ENCODE measurements at places on chromosomes 11 and 22.

DNA sequence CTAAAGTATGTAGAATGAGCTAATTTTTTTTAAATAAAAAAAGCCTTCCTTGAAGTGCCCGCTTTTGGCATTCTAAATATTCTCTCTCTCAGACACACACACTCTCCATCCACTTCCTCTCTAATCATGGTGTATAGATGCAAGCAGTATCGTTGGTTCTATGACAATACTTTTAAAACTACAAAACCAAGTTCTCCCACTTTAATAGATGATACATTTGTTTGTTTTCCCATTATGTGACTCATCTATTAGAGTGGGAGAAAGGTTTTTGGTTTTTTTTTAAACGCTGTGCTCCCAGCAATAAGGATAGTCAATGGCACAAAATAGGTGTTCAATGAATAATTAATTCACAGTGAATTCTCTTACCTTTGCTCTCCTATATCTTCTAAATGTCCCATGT is 44.6 kb downstream of the FZD4 start:
- DNase-seq = no peak

- DNase-seq = no peak
These were observed 16.0 kb downstream of the PPIL2 start for GRCh38 chr22:21681566-21682370.

DNA sequence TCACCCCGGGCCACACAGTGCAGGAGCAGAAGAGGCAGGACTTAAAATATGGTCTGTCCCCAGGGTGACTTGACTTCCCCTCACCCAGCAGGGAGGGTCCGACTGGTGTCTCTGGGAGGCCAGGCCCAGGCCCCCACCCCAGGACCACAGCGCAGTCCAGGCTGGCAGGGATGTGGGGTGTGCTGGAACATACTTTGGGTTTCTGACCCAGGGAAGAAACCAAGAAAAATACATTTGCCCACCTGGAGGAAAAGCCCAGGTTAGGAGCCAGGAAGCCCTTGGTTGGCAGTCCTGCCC is 5.2 kb downstream of the C1QTNF6 start:
- no peak for DNase-seq

DNA sequence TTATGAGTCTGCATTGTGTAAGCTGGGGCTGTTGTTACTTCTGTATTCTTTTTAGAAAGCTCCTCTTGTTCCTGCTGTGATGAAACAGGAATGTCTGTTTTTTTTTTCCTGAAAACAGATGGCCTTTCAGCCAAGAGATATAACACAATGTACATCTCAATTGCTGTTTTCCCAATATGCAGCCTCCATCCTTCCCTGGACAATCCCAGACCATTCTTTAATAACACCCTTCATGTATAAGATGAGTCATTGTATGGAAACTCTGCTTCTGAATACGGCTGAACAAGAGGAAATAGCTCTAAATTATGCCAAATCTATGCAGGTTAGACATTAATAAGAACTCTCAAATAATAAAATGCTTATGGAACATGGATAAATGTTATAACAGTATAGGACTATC is 60.2 kb upstream of the LRRC4C start:
- no peak for DNase-seq

GRCh38 chr22:20354238-20354975 is 34.5 kb upstream of the DGCR6L start:
- DNase-seq = no peak

- no peak for DNase-seq
These were observed 2.7 kb downstream of the POU2AF1 start for GRCh38 chr11:111376181-111376871.

DNA sequence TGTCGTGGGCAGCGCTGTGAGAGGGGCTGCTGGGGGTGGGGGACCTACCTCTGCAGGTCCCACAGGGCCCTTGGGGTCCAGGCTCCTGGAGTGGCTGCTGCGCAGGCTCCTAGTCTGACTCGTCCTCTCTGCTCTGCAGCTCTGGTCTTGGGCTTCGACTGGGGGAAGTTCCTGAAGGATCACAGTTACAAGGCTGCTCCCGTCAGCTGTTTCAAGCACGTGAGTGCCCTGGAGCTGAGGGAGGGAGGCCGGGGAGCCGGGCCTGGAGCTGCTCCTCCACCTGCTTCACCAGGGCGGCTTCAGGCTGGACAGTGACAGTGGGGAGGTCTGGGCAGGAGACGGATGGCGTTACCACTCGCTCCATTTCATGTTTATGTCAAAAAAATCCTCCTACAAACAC is 11.9 kb downstream of the L3MBTL2 start:
- DNase-seq = no peak

DNA sequence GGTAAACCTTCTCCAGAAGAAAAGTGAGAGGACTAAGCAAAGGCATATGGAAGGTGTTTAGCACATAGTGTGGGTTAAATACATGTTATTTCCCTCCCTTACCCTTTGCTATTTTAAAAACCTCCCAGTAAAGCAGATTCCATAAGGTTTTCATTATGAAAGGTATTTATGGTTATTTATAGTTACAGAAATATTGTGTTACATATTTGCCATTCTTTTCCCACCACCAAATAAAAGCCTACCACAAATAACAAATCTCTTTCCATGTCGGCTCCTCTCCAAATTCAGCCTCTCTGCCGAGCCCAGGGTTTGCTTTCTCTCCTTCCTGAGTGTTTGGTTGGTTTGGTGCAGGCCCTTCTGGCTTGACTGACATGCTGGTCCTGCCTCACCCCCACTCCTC is 64.4 kb downstream of the INSC start:
- no peak for DNase-seq

DNA sequence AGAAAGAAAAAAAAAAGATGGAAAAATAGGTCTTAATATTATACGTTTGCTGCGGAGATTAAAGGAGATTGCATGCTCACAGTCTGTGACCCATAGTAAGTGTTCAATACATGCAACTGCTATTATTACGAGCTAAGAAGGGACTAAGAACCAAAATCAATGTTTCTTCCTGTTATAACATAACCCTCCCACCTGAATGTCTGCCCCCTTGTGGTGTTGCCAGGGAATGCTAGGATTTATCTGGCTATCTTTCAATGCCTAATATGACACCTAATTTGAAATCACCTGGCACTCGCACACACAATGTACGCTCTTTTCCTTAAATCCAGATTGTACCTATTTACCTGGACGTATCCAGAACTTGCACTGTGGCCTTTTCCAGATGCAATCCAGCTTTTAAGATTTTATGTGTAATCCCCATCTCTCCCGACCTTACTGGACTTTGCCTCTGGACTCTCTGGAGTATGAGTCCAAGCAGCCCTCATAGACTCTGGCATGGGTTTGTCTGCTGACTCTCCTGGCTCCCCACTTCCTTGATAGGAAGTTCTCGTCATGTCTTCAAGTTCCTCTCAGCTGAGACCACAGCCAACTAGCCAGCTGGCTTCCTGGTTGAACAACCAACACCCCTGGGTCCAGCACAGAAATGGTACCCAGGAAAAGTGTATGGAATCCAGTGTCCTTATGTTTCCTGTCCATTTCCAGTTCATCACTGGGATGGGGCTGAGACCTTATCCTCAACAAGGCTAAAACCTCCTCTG is 151.5 kb downstream of the CCDC34 start:
- no peak for DNase-seq
